Activated CD4-positive, CD25-positive, alpha-beta regulatory T cell (primary cell): ENCODE measurements at places on chromosomes 5 and 9.
A peak's percentile ranks its signal among the peaks of the same experiment; 100 is the strongest.

DNA sequence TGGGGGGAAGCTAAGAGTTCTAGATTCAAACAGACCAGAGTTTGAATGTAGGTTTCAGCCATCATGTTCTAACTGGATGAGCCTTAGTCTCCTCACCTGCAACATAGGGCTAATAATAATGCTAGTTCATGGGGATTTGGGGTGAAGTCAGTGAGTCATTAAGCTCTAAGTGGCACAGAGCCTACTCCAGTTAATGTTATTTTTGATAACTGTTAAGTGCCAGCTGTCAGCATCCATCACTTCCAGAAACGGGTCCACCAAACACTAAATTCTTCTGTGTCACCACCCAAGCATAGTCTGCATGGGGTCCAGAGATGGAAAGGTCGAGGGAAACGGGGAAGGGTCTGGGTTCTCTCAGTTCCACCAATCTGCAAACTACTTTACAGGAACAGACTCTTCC, 1.8 kb upstream of the TSC1 start:
- no peak for DNase-seq

DNA sequence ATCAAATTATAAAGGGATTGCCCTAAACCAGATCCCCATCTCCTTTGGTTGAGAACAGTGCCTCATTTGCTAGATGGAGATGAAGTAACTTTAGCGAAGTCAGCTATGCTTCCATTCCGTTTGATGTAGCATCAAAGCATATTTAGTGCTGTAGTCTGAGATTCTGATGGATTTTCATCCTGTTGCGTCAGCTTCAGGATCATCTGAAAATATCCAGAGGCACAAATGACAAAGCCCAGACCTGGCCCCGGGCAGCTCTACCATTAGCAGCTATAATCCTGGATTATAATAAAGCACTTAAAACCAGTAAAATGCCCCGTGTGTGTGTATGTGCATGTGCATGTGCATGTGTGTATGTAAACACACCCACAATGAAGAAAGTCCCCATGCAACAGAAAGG, 44.7 kb downstream of the ERAP1 start:
- DNase-seq: no peak

GRCh38 chr5:149453618-149454415, 74.7 kb upstream of the IL17B start:
- no peak for DNase-seq

- DNase-seq: no peak
Measured at GRCh38 chr5:149654231-149654630, 72.9 kb downstream of the ARHGEF37 start.

- no peak for DNase-seq
Measured at GRCh38 chr5:111228520-111229220, 4.5 kb downstream of the CAMK4 start.

DNA sequence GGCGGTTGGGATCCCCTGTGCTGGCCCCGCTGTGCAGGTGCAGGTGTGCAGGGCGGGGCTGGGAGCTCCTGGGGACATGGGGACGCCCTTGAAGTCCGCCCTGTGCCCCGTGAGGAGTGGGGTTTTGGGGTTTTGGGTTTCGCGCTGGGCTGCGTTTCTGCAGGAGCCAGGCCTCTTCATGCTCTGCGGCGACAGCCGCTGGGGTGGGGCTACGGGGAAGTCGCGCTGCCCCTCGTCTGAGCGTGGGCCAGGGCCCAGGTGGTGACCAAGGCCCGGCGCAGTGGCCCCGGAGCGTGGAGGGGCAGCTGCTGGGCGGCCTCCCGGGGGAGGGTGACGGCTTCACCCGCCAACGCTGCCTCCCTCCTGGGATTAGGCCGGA, 47.8 kb upstream of the IRX4 start:
- no peak for DNase-seq

GRCh38 chr5:54309276-54309675, 1.1 kb downstream of the ARL15 start:
- no peak for DNase-seq

- DNase-seq: no peak
Measured at GRCh38 chr5:154840435-154841272, 9.7 kb downstream of the FAXDC2 start.

- no peak for DNase-seq
Measured at GRCh38 chr5:113271015-113271414, 163.8 kb downstream of the TSSK1B start.

GRCh38 chr5:150291388-150292385, 2.1 kb upstream of the CAMK2A start:
- no peak for DNase-seq

DNA sequence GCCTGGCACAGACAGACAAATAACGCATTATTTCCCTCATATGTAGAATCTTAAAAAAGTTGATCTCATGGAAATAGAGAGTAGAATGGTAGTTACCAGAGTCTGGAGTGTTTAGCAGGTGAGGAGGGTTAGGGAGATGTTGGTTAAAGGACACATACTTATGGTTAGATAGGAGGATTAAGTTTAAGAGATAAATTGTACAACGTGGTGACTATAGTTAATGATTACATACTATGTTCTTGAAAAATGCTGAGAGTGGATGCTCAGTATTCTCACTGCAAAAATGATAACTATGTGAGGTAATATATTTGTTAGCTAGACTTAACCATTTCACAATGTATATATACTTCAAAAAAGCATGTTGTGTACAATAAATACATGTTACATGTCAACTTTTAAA, 38.0 kb downstream of the CERT1 start:
- DNase-seq: no peak

DNA sequence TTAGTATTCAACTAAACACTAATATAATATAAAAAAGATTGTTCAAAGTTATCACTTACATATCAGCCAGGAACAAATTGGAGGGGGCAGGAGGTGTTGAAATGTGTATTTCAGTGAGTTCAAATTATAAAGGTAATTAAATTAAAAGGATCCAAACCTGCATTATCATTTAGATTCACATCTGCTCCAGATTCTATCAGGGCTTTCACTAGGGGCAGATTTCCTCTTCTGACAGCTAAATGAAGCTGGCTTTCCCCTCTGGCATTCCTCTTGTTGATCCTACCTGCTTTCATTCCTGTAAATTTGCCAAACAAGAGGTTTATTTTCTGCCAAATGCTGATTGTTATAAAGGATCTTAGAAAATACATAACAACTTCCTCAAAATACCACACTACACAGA, 86.3 kb upstream of the GCNT4 start:
- DNase-seq: no peak

DNA sequence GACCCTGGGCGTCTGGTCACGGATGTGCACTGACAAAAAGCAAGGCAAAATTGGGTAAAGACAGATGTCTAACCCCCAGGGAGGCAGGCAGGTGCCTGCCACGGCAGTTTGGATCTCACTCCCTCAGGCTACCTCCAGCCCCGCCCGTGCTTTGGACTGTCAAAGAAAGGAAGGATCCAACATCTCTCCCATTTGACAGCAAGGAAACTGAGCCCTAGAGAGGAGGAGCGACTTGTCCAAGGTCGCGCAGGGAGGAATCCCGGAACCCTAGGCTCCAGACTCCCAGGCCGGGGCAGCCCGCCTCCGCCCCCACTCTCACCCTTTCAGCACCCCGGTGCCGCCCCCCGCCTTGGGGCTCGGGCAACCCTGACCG, 376 bp downstream of the GOLGA1 start:
- no peak for DNase-seq

DNA sequence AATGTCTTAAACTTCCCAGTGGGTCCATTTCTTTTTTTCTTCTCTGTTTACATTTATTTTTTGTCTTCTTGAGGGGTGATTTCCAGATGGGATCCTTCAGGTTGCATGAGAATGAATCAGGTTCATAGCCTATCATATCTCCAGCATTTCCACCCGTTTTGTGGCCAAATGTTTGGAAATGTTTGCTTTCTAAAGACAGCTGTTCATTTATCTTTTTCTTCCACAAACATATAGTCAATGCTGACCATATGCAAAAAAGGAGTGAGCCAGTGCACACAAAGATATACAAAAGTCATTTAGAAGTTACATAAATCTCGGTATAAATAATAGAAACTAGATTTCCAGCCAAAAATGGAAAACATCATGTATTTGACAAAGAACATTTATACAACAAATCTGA, 71.6 kb upstream of the STC2 start:
- DNase-seq: no peak

DNA sequence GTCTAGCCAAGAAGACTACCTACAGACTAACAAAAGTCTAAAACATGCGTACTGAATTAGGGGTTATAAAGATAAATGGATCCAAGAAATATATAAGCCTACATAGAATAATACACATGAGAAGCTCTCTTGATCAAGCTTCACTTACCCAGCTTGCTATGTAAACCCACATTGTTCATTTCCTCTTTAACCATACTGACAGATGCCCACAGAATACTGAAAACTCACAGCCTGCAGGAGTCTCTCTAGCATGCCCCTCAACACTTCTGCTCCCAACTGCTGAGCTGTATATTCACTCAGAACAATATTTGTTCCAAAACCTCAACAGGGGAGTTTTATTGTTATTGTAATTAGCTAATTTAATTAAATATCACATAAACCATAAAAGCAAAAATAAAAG, 52.4 kb downstream of the RFX3 start:
- no peak for DNase-seq

GRCh38 chr9:109538346-109538745, 40.2 kb upstream of the PTPN3 start:
- DNase-seq: no peak

DNA sequence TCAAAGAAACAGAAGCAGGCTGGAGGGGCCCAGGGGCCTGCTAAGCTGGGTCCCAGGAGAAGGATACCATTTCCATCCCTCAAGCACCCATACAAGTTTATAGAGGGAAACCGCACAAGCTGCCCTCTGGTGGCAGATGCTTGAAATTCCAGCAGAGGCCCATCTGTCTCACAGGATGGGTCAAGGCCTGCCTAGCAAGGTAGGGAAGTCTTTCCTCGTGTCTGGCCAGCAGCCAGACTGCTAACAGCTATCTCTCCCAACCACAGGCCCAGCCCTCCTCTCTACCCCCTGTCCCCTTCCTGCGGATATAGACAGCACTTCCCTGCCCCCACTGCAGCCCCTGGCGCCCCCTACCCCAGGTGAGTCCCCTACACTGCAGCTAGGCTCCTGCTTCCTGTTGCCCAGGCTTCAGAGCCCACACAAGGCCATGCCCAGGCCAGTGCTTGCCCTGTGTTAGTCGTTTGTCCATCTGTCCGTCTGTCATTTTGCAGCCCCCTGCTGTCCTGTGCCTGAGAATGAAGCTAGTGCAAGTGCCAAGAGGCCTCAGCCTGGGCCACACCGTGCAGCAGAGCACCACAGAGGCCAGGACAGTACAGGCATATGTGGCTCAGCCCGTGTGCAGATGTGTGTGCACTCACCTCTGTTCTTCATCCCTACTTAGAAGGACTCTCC, 26.2 kb downstream of the TCF7 start:
- no peak for DNase-seq

DNA sequence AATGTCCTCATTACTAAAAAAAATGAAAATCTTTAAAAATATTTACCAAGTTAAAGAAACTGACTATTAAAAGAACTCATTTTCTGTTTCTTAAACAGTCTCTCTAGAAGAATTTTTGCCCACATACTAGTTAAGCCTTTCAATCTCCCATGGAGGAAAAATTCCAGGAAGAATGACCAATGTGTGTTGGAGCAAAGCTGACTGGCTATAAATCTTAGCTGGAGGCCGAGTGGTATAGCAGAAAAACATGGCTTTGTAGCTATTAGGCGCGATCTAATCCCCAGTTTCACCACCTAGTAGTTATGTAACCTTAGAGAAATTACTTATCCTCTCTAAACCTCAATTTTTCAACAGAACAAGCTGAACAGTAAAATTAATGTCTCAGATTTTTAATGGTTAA, 135.5 kb upstream of the PRLR start:
- DNase-seq: no peak

DNA sequence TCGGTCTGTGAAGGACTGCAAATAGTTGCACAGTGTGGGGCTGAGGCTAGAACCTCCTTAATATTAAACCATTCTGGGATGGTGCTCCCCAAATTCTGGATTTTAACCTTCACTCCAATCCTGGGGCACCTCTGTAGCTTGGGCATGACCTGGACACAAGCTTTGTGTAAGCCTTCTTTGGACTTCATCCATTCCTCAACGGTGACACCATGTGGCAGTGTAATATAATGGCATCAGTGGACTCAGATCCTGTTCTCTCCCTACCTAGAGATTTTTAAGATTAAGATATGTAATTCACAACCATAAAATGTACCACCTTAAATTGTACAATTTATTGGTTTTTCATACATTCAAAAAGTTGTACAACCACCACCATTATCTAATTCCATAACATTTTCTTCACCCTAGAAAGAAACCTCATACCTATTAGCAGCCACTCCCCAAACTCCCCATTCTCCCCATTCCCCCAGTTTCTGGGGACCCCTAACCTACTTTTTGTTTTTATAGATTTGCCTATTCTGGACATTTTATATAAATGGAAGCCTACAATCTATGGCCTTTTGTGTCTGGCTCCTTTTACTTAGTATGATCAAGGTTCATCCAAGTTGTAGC, 4.8 kb upstream of the PLGRKT start:
- no peak for DNase-seq

GRCh38 chr5:71681296-71681695, 37.8 kb upstream of the CARTPT start:
- no peak for DNase-seq

DNA sequence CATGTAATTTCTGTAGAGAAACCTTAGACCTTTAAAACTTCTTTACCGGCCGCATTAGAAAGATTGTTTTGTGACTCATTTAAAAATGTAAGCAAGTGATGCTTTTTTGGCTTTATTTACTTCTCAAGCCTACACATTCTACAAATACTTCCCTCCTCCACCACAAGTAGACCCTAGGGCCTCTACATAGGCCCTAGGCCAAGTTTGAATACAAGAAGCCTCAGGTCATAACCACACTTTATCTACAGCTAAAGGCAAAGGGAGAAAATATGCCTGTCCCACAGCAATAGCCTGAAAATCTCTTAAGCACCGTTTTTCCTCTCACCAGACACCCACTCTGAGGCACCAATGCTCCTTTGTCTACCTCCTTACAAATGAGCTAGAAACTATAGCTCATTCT, 53.9 kb downstream of the CSNK1A1 start:
- no peak for DNase-seq

DNA sequence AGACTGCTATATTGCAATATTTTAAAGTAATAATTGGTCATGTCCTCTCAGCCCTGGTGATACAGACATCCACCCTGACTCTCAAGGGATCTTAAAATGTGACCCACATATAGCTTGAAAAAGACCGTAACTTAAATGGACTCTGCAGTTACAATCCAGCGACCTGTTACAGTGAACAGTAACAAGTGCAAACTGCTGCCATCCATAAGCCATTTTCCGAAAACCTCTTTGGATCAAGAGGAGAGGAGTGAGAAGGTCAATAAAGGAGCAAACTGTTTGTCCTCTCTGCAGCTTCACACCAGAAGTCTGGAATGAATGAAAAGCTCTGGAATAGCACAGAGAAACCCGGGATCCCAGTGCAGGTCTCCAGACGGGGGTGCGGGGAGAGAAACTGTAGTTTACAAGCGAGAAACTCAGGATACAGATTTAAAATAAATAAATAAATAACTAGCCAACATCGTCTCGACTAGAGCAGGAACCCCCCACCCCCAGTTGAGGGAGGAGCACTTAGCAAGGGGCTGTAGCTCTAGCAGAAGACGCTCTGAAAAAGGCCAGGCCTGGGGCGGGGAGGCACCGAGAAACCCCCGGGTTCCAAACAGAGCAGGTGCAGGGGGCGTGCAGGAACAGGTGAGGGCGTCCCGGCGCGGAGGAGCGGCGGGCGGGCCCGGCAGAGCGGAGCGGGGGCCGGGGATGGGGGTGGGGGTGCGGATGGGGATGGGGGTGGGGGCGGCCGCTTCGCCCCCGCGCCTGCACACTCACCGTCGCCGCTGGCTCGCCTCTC, 572 bp downstream of the ZDHHC21 start:
- peak; percentile 19 for DNase-seq
